CD4-positive, alpha-beta T cell treated with Interleukin-4 for 1 hour (primary cell): ENCODE measurements at places on chromosomes 2 and 18.

DNA sequence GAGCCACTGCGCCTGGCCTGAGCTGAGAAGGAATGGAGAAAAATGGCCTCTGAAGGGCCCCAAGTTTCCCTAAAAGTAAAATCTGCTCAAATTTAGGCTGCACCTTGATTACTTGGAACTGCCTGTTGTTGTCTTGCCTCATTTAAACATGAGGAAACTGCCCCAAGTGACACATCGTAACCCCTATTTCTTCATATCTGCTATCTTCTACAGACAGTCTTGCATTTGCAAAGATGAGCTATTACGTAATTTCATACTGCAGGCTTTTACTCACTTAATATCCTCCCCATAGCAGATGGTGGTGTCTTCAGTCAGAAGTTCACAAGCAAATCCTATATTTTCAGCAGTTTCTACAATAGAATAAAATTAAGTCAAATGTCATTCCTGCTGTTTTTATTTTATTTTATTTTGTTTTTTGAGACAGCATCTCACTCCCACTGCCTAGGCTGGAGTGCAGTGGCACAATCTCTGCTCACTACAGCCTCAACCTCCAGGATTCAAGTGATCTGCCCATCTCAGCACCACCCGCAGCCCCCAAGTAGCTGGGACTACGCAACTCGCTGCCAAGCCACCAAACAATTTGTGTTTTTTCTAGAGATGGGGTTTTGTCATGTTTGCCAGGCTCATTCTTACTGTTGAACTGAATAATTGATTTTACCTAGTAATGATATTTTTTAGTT, 45.3 kb upstream of the NARS1 start:
- peak; percentile 15 for DNase-seq

- no peak for DNase-seq
Measured at GRCh38 chr18:24868311-24868710, 407.9 kb downstream of the HRH4 start.

DNA sequence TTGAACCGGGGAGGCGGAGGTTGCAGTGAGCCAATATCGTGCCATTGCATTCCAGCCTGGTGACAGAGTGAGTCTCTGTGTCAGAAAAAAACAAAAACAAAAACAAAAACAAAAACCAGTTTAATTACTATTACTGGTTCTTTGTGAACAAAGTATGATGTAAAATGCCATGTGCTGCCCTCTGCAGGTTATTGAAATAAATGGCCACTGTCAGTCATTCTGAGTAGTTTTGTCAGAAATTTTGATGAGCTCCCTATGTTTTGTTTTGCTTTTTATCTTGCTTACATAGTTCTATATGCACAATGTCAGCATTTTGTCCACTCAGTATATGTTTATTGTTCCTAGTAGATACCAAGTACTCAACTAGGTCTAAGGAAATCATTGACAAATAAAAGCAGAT, 423.6 kb upstream of the CHST9 start:
- no peak for DNase-seq

GRCh38 chr2:20933714-20934113, 110.2 kb downstream of the APOB start:
- no peak for DNase-seq

GRCh38 chr2:147451902-147452515, 392.8 kb upstream of the ACVR2A start:
- DNase-seq = no peak

DNA sequence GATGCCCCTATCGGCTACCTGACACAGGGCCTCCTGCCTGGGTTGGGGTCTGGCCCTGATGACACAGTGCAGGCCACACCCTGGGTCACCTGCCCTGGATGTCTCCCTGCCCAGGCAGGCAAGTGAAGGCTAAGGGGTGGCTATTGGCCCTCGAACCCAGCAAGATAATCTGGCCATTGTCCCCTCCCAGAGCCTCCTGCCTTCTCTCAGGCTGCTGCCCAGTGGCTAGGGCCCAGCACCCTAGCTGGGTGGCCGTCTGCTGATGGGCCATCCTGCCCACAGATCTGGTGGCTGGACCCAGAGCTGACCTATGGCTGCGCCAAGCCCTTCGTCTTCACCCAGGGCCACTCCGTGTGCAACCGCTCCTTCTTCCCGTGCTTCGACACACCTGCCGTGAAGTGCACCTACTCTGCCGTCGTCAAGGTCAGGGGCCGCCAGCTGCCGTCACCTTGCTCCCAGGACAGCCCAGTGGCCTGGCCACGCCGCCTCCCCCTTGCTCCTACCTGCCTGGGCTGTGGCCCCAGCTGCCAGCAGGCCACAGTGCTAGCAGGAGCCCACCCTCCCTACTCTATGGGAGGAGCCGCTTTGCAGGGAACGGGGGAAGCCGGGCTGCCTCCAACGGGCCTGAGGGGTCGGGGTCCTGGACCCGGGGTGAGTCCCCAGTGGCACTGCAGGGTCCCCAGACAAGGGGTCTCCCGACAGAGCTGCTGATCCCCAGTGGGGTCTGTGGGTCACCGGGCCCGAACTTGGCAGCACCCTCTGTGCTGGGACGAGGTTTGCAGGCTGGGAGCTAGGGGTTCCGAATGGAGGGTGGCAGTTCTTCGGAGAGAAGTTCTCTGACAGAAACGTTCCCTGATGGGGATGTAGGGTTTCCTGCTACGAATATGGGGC, 4.1 kb downstream of the RNPEPL1 start:
- no peak for DNase-seq

DNA sequence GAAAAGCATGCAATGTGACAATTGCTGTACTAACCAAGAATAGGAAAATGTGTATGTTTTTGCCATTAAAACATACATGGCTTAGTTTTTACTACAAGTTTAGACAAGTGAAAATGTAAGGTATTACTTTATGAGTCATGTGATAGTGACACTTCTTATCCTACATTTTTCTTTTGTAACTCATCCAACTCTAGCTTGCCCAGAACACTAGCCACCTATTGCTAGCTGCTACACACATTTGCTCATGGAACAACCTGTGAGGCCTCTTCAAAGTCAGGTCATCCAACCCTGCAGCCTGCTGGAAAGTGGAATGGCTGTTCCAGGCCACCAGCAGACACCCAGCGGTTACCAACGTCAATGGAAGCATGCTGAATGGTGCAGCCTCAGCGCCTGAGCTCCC, 1043.9 kb downstream of the TMEM182 start:
- DNase-seq = no peak

DNA sequence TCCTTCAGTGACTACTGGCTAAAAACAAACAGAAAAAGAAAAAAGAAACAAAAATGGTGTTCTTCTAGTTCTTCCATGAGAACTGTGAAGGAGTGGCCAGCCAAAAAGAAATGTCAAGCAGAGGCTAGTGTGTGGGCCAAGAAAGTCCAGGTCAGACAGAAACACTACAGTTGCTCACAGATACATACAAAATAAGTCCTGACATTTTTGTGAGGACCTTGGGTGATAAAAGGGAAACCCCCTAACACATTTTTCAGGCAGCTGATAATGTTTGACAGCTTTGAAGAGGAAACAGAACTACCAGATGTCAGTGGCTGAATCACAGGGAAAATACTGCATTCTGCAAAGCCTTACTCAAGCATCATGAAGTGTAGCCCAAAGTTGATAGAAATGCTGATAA, 28.1 kb downstream of the ARHGAP25 start:
- peak; percentile 76 for DNase-seq

DNA sequence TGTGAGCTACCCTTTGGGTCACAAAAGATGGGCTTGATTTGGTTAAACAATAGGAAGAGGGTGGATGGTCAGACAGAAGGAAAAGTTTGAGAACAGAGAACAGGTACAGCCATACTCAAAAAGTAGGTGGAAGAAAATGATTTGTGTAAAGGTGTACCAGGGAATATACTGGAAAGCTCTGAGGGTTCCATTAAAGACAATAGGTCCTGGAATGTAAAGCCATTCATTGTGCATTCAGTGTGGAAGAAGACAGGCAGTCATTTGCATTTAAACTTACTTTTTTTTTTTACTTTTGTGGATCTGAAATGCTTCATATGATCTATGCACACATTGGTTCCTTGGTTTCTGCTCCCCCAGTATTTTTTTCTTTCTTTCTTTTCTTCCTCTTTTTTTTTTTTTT, 581.4 kb upstream of the PIK3C3 start:
- no peak for DNase-seq

DNA sequence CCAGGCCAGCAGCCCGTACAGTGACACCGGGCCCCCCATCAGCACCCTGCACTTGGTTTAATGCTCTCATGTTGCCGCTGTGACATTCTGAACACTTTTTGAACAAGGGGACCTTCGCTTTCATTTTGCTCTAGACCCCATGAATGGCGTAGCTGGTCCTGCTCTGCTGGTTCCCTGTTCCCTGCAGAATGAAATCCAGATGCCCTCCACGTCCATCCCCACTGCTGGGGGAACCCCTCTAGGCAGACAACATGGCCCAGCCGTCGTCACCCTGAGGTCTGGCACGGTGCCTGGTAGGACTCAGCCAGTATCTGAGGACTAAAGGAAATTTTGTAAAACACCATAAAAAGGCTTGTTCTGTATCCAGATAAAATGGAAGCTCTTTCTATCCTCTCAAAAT, 128.6 kb downstream of the KCTD1 start:
- no peak for DNase-seq

DNA sequence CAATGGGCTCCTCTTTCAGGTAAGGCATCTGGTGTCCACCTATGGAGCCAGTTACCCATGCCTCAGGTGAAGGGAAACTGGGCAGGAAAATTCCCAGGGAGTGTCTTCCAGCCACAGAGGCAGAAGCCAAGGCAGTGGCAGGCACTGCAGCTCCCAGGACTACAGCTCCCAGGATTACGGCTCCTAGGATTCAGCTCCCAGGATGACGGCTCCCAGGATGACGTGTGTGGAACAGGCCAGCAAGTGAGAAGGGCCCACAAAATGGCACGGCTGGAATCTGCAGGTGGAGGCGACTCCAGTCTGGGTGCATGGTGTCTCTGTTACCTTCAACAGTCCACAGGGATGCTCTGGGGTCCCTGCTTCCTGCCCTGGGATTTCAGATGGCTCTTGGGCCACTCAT, 92.1 kb downstream of the PTGR3 start:
- DNase-seq = no peak

- no peak for DNase-seq
Measured at GRCh38 chr2:231941673-231942072, 15.5 kb upstream of the NPPC start.

GRCh38 chr2:232781765-232782164, 5.4 kb upstream of the KCNJ13 start:
- DNase-seq = no peak

- DNase-seq = no peak
Measured at GRCh38 chr2:111945444-111946293, 47.3 kb downstream of the MERTK start.
